AG08396 (cell line): ENCODE measurements at places on chromosomes 2 and 18.

DNA sequence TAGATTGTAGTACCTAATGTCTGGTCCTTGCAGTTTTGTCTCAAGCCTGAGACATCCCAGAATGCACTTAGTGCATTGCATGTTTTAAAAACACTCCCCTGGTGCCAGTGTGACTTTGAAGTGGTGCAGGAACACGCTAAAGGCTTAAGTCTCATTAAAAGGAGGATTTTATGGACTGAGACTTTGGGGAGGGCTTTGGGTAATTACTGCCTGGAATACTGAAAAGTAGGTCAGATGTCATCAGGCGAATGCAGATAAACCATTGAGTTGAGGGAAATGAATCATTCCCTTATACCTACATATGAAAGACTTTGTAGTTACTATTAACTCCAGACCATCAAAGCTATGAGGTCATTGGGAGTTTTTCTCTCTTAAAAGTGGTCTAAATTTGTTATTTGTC lies 3.0 kb upstream of the OSBPL1A start:
- DNase-seq: no peak

GRCh38 chr18:76274468-76275289 lies 220.4 kb downstream of the ZNF516 start:
- no peak for DNase-seq

- no peak for DNase-seq
Measured at GRCh38 chr2:173793709-173794565, 171.2 kb downstream of the SP3 start.

DNA sequence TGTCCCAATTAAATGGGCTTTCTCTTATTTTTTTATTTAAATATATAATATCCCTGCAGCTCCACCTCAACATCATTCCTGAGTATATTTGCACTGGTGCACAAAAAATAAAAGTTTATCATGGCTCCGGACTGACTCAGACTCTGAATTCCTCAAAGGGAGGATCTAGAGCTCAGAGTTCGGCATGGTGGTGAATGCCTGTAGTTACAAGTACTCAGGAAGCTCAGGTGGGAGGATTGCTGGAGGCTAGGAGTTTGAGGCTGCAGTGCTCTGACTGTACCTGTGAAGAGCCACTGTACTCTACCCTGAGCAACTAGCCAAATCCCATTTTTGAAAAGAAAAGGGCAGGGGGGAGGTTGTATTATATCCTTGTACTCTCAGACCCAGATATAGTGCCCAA lies 52.8 kb upstream of the NRXN1 start:
- DNase-seq: no peak

- DNase-seq: no peak
Measured at GRCh38 chr18:60446821-60447220, 74.2 kb upstream of the MC4R start.

GRCh38 chr2:72090781-72091482 lies 56.7 kb downstream of the CYP26B1 start:
- no peak for DNase-seq

- no peak for DNase-seq
Measured at GRCh38 chr2:232362174-232362900, 16.2 kb upstream of the ALPP start.

DNA sequence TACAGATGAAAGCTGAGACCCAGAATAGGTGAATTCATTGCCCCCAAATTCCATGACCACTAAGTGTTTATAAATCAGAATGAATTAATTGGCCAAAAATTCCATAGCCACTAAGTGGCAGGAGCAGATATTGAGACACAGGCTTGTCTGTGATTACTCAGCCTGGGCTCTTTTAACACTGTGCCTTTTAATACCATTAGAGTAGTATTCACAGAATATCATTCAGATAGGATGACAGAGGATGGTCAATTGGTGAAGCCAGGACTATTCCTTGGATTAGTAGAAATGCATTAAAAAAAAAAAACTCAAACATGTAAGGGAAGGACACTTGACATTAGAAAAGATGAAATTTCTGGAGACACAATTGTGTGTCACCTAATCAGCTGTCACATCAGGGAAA lies 698.6 kb downstream of the DCC start:
- DNase-seq: no peak

- peak; percentile 29 for DNase-seq
Measured at GRCh38 chr2:236657801-236658200, 88.2 kb downstream of the ACKR3 start.

DNA sequence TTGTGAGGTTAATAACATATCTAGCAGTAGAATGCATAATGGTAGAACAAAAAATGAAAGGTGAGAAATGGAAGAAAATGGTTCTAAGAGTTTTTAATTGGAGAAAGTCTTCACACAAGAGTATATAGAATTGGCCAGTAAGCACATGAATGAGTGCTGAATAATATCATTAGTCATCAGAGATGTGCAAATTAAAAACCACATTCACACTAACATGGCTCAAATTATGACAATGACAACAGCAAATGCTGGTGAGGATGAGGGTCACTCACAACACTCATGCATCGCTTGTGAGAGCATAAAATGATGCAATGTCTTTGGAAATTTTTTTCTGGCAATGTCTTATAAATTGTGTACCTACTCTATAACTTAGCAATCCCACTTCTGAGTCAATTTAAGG lies 1355.4 kb upstream of the ACVR2A start:
- no peak for DNase-seq

DNA sequence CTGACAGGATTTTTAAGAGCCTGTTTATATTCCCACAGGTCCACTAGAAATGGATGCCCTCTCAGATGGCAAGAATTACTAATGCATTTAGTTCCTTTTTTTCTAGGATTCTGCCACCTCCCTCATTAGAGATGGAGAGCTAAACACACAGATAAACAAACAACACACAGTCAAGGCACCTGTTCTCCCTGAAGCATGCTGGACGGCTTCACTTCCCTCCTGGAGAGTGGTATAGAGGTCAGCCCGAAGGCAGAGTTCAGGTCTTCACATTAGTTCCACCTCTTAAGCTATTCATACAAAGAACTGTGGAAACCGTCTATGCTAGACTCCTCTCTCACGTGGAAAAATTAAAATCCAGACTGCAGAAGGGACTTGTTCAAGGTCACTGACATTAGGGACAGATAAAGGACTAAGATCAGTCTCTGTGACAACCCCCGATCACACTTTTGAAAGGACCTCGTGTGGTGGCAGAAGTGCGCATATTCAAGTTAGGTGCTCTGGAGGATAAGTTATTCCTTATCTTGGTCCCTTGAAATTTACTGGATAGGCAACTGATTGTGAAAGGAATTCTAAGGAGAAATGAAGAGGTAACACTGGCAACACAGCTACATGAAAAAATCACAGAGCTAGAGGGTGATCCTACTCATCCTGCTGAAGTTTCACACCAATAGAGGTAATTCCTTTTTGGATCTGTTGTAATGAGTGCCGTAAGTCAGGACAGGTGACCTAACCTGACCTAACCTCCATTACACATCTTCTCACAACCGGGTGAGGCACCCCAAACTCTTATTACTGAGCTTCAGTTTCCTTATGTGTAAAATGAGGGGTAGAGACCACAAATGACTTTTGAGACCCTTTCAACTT lies 75.1 kb downstream of the SPRED2 start:
- no peak for DNase-seq

DNA sequence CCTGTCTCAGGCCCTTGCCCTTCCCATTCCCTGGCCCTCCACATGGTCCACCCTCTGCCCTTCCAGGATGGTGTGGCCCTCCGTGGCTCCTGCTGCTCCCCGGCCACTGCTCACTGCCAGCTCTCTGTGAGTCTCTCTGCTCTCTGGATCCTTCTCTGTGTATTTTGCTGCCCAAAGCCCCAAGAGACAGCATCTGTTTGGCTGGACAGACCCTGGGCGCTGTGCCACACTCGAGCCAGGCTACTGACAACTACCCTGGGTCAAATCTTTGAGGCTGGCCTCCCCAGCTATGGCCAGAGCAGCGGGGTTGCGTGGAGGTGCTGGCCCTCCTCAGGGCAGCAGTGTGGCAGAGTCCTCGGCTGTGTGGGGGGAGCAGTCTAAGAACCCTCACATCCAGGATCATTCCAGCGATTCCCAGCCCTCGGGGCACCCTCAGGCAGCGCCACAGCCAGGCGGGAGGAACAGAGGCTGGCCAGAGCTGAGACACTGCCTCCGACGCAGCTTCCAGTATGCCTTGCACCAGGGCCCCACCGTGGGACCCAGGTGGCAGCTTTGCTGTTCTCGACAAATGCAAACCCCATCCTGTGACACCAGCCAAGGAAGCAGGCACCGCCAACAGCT lies 139.4 kb upstream of the GLI2 start:
- no peak for DNase-seq

DNA sequence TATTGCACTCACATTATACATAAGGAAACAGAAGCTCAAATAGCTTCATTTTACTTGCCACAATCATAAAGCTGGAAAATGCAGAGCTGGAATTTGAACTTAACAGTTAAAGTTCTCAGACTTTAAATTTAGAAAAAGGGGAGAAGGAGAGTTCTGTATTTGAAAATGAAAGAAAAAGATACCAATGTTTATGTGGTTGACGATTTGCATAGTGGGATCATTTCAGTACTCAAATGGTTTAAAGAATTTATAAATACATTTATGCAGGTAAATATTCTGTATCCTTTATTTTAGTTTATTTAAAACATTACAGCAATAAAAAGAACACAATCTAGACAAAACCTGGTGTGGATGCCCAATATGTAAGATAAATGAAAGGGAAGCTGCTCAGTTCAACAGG lies 25.5 kb upstream of the STAT4 start:
- DNase-seq: no peak

GRCh38 chr18:55115606-55116005 lies 156.3 kb upstream of the CCDC68 start:
- no peak for DNase-seq

GRCh38 chr18:393574-393957 lies 106.9 kb downstream of the COLEC12 start:
- no peak for DNase-seq

GRCh38 chr2:144950899-144951560 lies 431.1 kb upstream of the ZEB2 start:
- DNase-seq: peak; percentile 38

DNA sequence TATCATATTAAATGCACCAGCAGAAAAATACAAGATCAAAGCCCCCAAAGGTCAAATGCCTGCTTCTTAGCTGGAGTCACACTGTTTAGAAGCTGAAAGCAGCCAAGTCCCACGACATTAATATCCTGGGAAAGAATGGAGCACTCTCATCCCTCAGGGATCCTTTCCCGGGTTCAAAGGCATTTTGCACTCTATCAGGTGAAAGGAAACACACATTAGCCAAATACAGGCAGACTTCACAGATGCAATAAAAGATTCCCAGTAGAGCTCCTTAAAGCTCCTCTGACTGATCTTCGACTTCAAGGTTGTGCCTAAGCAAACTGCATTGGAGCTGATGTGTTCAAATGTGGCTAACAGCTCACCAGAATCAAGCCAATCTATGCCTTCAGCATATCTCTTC lies 158.4 kb downstream of the RNF152 start:
- no peak for DNase-seq

DNA sequence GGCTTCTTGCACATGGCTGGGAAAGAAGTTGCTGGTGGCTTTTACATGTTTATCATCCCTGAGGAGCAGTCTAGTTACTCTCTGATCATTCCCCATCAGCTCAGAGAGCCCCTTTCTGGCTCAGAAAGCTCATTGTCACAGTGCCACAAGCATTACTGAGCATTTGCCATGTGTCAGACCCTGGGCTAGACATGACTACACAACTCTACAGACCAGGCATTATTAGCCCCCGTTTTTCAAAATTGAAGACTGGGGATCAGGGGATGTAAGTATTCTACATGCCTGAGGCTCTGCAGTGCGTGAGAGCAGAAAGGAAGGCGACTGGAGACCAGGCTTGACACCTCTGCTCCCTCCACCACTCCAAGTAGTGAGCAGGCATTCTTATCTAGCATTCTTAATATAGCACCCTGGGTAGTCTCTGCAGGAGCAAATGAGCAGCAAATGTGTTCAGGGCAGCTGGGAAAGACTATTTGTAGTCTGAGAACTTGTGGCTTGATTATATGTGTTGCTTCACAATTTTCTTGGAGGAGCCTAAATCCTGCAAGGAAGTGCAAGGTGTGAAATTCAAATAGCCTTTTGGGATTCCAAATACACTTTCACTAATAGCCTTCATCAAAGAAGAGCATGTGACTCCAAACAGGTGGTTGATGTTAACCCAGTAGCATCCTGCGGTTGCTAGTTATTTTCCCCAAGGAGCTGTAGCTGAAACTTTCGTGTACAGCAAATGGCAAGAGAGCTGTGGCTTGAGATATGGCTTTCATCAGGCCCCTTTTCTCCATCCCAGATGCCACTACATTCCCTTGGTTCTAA lies 143.2 kb downstream of the DDX1 start:
- no peak for DNase-seq

DNA sequence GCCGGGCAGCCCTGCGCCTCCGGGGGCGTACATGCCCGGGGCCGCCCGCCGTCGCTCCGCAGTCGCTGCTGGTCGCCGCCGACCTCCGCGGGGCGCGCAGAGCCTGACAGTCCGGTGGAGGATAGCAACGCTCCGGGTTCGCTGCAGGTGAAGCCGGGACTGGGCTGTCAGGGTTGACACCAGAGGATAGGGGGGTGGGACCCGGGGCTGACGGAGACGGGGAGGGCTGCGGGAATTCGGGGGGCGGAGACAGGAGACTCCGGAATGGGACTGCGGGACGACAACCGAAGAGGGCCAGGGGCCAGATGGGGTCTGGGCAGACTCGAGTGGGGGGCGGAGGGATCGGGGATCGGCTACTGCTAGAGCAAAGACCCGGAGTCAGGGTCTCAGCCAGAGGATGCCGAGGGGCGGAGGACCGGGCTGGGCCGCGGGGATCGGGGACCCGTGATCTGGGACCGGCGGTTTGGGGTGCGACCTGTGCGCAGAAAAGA lies 403 bp downstream of the TMEM127 start:
- peak; percentile 64 for DNase-seq

- no peak for DNase-seq
Measured at GRCh38 chr2:144650907-144651306, 131.0 kb upstream of the ZEB2 start.

GRCh38 chr2:60554074-60554645 lies 706 bp upstream of the BCL11A start:
- DNase-seq: no peak

DNA sequence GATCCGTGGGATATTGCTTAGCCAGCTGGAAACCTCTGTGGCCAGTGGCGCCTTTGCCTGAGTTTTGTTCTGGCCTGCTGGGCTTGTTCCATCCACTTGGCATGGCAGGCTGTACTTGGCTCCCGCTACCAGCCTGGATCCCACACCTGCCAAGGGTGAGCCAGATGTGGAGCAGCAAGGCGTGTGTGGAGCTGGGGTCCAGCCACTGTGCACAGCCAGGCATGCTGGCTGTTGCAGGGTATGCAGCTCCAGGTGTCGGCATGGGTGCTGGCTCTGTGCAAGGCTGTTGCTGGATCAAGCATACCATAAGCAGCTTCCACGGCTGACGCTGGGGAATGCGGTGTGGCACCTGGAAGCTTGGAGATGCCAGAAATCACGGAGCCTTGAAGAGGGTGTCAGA lies 34.5 kb downstream of the PTPN4 start:
- DNase-seq: no peak
